ENCODE measurements at places on chromosomes 5 and 9.

DNA sequence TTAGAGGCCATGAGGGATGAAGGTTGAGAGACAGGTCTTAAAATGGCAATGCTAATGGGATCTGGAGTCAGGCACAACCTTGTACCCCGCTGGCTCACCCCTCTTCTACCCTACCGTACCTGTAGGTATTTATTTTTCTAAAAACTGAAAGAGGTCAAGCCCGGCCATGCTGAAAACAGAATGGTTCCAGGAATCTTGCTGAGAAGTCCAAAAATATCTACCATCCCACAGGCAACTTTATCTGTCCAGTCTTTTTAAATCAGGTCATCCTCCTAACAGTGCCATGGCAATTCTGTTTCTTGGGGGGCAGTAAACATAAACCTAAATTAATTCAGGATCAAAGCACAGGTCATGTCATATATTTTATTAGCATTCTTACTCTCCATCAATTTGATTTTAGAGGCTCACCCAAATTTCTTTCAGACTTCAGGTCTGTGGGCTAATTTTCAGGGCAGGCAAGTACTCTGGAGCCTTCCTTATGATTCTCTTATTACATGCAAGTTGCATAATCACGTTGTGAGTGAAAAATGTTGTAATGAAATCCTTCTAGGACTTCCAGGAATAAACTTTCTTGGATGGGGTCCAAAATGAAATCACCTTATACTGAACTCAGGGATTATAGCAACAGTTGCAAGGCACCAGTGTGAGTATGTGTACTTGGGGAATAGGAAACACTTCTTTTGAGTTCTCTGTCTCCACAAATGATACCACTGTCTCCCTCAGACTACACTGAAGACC is 102.7 kb upstream of the NREP start:
- H3K4me1 ChIP-seq = peaks cover 11% of the 10 kb centered on the region
- H3K27ac ChIP-seq = no peak overlapping the region
- DNase-seq = peak; percentile 85
- no peaks in the 10 kb centered on the region for H3K36me3 ChIP-seq
- no peaks in the 10 kb centered on the region for H3K27me3 ChIP-seq

DNA sequence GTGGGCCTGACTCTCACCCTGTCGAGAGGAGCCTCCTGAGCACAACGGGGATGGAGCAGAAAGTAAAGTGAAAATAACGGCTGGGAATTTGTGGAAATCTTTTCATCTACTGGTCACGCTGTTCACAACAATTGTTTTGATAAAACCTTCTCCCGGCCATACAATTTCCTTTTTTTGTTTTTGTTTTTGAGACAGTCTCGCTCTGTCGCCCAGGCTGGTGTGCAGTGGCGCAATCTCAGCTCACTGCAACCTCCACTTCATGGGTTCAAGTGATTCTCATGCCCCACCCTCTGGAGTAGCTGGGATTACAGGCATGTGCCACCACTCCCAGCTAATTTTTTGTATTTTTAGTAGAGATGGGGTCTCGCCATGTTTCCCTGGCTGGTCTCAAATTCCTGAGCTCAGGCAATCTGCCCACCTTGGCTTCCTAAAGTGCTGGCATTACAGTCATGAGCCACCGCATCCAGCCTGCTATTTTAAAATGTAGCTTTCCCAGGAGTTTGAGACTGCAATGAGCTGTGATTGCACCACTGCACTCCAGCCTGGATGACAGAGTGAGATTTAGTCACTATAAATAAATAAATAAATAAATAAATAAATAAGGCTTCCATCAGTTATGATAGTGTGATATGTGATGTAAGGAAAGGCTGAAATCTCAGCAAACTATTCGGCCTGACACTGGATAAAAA is 73.5 kb upstream of the PTGER4 start:
- no peak overlapping the region for H3K27ac ChIP-seq
- no peak overlapping the region for H3K4me3 ChIP-seq
- H3K27me3 ChIP-seq = no peaks in the 10 kb centered on the region

GRCh38 chr5:34439601-34440000 is 216.5 kb upstream of the RAI14 start:
- H3K36me3 ChIP-seq = no peaks in the 10 kb centered on the region
- no peak overlapping the region for H3K27ac ChIP-seq
- no peak overlapping the region for H3K4me3 ChIP-seq
- H3K4me1 ChIP-seq = no peaks in the 10 kb centered on the region
- no peak for DNase-seq

DNA sequence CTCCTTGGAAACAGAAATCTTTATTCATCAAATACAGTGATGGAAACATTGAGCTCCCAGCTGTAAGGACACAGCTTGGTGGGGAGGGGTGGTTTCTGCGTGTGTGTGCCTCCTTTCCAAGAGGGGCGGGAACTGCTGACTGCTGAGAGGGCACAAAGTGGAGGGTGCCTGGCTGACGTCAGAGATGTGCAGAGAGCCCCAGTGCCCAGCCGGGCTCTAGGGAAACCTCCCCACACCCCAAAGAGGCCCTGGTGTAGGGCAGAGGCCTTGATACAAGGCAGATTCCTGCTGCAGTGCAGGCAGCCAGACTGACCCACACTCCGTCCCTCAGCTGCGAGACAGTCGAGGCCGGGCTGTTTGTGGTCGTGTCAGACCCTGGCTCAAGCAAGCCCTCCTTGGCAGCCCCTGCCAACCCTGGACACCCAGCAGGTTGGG is 191.0 kb downstream of the CACNA1B start:
- no peaks in the 10 kb centered on the region for H3K36me3 ChIP-seq
- no peak overlapping the region for H3K27ac ChIP-seq
- no peak overlapping the region for H3K4me3 ChIP-seq

GRCh38 chr5:175444060-175444904 is at the start of gene DRD1:
Gene DRD1 (minus strand): TSS chr5:175444182. CDS start chr5:175443099, 1,083 bp downstream.
- H3K4me1 ChIP-seq = peaks cover 4% of the 10 kb centered on the region
- DNase-seq = peak; percentile 33
- peak within 1 kb of the TSS; percentile 46 for H3K4me3 ChIP-seq
- H3K27me3 ChIP-seq = peaks cover 42% of the 10 kb centered on the region
- no peak within 1 kb of the TSS for H3K27ac ChIP-seq

DNA sequence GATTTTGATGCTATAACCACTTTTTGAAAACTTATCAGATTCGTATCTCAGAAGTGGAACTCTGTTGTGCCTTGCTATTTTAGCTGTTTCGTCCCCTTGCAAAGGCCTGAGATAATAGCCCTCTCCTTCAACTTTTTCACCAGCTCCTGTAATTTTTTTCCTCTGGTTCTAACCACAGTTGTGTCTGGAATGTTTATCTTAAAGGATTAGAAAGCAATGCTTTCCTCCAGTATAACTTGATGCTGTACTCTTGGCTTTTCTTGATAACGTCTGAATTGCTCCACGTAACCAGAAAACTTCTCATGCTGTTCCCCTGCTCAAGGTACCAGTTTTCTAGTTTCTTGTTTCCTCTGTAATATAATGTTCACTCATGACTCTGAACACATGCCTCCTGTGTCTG is 209.4 kb downstream of the DTWD2 start:
- no peak overlapping the region for H3K4me3 ChIP-seq
- H3K36me3 ChIP-seq = no peaks in the 10 kb centered on the region
- DNase-seq = peak; percentile 4
- no peaks in the 10 kb centered on the region for H3K27me3 ChIP-seq
- H3K27ac ChIP-seq = no peak overlapping the region

DNA sequence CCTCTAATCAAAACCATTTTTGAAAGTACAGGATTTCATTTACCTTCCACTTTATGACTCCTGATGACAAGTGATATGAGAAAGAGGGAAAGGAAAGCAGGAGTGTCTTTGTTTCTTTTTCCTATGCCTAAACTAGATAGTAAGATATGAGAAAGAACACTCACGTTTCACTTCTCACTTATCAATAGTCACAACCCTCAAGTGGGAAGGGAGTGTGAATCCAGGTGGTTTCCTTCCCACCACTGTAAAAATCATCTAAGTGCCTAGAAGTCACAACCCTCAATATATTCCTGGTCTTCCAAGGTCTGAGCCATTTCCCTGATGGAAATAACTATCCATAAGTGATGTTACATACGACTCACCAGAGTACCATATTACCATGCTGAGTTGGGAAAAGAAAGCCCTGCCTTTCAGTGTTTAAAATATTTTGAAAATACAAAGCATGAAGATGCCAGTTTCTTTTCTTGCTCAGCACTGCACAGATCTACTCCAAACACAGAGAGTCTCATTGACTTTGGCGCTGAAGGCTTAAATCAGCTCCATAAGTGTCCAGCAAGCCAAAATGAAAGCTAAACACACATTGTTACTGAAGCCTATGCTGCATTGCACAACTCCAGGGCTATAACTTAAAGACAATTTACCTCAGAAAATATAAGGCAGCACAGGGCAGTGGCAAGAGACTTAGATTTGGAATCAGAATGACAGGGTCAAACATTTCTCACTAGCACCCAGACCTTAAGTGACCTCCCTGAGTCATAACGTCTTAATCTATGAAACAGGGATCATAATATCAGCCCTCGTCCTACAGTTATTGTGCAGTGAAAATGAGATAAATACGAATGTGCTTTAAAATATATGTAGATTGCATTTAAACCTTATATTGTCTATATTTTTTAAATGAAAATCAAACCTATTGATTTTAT is 301.2 kb downstream of the KIAA0825 start:
- H3K27me3 ChIP-seq = no peaks in the 10 kb centered on the region
- DNase-seq = no peak
- no peak overlapping the region for H3K27ac ChIP-seq
- no peaks in the 10 kb centered on the region for H3K36me3 ChIP-seq
- H3K4me1 ChIP-seq = no peaks in the 10 kb centered on the region

DNA sequence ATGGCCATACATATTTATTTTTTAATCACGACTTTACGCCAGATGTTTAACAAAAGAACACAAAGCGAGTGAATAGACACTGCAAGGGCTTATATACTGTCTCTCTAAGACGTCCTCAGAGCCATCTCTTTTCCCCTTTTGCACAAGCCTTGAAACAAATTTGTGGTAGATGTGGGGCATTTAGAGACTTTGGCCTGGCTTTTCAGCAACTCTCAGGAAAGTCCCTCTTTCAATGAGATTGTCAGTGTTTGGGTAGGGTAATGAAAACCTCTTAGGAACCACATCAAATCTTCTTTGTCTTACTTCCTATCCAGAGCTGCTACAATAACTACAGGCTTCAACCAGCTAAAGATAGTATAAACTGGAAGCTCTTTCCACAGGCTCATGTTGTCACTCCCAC is 380.0 kb downstream of the ANXA1 start:
- no peaks in the 10 kb centered on the region for H3K27me3 ChIP-seq
- H3K27ac ChIP-seq = no peak overlapping the region
- no peaks in the 10 kb centered on the region for H3K4me1 ChIP-seq

GRCh38 chr9:137836831-137837241 is 40.7 kb upstream of the CACNA1B start:
- H3K27ac ChIP-seq = no peak overlapping the region
- H3K36me3 ChIP-seq = peaks cover 6% of the 10 kb centered on the region
- no peaks in the 10 kb centered on the region for H3K4me1 ChIP-seq
- no peaks in the 10 kb centered on the region for H3K27me3 ChIP-seq
- H3K4me3 ChIP-seq = no peak overlapping the region

- no peak overlapping the region for H3K4me3 ChIP-seq
- H3K4me1 ChIP-seq = peaks cover 8% of the 10 kb centered on the region
- H3K27me3 ChIP-seq = no peaks in the 10 kb centered on the region
- H3K36me3 ChIP-seq = no peaks in the 10 kb centered on the region
- no peak overlapping the region for H3K27ac ChIP-seq
- DNase-seq = peak; percentile 71
Measured at GRCh38 chr9:96299823-96300222, 2.2 kb downstream of the HSD17B3 start.

DNA sequence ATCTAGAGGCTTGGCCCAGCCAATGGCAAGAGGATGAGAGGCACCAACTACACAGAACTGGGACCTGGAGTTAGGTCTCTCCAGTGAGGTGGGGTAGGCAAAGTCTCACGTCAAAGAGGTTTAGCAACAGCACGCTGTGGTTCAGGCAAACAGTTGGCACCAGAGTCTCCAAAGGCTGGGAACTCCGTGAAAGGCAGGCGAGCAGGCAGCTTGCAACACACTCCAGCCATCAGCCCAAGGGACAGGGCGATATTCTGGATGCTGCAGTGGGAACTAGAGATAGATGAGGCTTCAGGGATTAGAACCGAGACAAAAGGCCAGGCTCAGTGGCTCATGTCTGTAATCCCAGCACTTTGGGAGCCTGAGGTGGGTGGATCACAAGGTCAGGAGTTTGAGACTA is 129.1 kb downstream of the PDZD2 start:
- peaks cover 7% of the 10 kb centered on the region for H3K27me3 ChIP-seq
- H3K4me3 ChIP-seq = no peak overlapping the region
- no peak for DNase-seq
- H3K4me1 ChIP-seq = no peaks in the 10 kb centered on the region
- H3K36me3 ChIP-seq = no peaks in the 10 kb centered on the region

DNA sequence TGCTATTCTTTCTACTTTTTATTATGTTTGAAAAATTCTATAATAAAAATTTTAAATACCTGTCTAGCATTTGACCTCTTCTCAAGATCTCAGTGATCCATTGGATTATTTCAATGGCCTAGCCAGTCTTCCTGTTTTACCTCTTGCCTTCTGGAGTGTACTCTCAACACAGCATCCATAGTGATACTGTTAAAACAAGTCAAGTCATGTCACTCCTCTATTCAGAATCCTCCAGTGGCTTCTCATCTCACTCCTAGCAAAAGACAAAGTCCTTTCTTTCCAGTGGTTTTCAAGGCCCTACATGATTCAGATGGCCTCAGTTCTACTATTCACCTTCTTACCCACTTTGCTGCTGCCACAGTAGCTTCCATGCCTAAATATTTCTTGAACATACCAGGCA is 1.8 kb downstream of the MARVELD2 start:
- H3K27me3 ChIP-seq = no peaks in the 10 kb centered on the region
- no peak for DNase-seq
- no peaks in the 10 kb centered on the region for H3K4me1 ChIP-seq
- H3K4me3 ChIP-seq = no peak overlapping the region

DNA sequence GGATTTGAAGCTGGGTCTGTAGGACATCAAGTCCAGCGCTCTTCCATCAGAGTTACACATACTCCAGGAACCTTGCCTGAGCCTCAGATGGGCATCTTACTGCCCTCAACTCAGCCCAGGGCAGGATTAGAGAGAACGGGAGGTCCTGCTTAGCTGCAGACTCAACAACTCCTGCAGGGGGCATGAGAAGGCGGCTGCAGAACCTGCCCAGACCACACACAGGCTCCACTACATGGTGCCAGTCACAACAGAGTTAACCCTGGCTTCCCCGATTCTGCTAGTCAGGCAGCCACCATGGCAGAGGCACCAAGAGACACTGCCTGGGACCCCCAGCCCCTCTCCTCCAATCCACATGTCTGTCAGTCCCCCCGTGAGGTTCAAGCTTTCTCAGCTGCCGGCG is 23.9 kb upstream of the CPLX2 start:
- H3K36me3 ChIP-seq = no peaks in the 10 kb centered on the region
- no peak for DNase-seq

- DNase-seq = no peak
- no peak overlapping the region for H3K4me3 ChIP-seq
- no peaks in the 10 kb centered on the region for H3K36me3 ChIP-seq
Measured at GRCh38 chr9:113851873-113852272, 24.2 kb upstream of the ZNF618 start.

Measured in astrocyte (in vitro differentiated cells and primary cell).